ENCODE measurements at places on chromosomes 1 and 21.

DNA sequence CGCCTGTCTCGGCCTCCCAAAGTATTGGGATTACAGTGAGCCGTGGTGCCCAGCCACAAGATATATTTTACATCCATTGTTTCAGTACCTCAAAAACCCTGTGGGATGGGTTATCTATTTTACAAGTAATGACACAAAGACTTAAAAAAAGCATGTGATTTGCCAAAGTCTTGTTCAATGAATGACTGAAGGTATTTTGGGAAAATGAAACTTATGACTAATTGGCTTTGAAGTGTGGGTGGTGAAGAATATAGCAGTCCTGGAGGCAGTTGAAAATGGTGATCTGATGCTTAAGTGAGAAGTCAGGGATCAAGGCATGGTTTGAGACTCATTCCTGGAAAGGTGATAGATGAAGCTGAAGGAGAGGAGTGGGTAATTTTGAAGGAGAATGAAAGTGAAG lies 3.0 kb downstream of the SWT1 start:
- DNase-seq: no peak

GRCh38 chr1:178798232-178798861 lies 72.5 kb downstream of the ANGPTL1 start:
- DNase-seq: no peak

DNA sequence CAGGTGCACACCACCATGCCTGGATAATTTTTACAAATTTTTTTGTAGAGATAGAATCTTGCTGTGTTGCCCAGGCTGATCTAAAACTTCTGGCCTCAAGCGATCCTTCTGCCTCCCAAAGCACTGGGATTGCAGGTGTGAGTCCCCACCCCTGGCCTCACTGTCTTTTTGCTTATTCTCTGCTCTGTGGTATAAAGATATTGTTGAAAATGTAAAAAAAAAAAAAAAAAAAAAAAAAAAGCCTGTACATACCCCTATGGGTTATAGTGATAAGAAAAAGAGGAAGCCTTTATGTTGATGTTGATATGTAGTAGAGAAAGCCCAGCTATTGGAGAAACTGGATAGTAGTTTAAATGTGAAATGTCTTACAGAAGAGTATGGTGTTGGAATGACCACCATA lies 125.8 kb downstream of the XPR1 start:
- no peak for DNase-seq

- no peak for DNase-seq
These were observed 89.1 kb upstream of the IVNS1ABP start for GRCh38 chr1:185406006-185406690.

GRCh38 chr1:63590166-63590560 lies 3.0 kb upstream of the PGM1 start:
- DNase-seq: no peak

DNA sequence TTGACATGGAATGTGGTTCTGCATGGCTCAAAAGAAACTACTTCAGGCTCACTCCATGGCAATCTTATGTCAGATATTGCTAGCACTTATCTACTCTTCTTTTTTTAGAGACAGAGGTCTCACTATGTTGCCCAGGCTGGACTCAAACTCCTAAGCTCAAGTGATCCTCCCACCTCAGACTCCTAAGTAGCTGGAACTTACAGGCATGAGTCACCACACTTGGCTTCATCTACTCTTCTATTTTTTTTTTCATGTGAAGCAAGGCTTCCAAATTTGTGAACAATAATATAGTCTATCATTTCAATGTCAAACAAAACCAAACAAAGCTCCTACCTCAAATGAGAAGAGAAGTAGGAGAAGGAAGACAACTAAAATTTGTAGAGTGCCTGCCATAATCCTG lies 7.5 kb upstream of the PSEN2 start:
- no peak for DNase-seq

- peak; percentile 29 for DNase-seq
These were observed 23.5 kb downstream of the ASB17 start for GRCh38 chr1:75908717-75909152.

DNA sequence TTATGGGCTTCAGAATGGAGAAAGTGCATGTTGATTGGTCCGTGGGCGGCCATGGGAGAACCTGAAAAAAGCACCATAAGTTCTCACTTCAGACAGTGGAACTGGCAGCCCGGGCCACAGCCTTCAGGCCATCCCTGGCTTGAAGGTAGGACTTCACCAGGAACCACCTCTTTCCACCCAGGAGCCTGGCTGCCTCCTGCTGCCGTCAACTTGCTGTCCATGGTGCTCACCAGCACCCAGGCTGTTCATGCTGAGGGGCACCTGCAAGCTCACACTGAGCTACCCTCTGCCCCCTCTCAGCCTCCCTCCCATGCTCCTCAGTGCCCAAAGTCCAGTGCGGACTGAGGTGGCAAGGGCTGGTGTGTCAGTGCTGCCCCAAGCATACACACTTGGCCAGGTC lies 12.9 kb upstream of the FNBP1L start:
- DNase-seq: no peak

- peak; percentile 35 for DNase-seq
These were observed 2.9 kb upstream of the CCN1 start for GRCh38 chr1:85577419-85578320.

DNA sequence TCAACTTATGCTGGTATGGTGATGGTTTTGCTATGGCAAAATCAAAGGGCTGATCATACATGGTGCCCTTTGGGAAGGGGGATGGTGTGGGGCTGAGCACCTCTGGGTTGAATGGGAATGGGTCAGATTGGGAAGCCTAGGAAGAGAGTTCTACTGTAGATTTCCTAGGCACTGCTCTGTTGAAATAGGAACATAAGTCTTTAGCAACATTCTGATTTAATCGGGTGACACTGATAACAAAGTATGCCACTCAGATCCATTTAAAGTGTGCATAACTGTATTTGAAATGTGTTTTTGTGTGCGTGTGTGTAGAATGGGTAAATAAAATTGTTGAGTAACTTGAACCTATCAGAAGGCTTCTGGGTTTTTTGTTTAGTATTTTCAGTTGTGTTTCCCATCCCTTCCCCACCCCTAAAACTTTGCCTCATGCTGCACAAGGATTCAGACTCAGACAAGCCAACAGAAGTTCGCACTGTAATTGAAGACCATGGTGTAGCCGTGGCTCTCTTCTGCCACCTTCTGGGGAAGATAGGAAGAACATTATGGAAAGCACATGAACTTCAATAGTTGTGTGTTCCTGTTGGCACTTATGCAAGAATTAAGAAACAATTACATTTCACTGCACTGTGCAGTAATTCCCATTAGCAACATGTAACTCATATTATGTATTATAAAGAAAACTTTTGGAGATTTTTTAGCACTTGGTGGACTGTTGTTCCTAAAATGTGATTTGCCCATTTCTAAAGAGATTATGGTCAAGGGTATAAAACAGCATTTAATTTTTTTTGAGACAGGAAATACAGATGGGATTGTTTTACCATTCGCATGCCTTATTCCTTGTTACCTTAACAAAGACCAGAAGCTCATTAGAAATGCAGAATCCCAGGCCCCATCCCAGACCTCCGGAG lies 10.9 kb upstream of the C4BPB start:
- DNase-seq: peak; percentile 59

GRCh38 chr1:53586765-53587164 lies 127.6 kb downstream of the DMRTB1 start:
- peak; percentile 5 for DNase-seq

DNA sequence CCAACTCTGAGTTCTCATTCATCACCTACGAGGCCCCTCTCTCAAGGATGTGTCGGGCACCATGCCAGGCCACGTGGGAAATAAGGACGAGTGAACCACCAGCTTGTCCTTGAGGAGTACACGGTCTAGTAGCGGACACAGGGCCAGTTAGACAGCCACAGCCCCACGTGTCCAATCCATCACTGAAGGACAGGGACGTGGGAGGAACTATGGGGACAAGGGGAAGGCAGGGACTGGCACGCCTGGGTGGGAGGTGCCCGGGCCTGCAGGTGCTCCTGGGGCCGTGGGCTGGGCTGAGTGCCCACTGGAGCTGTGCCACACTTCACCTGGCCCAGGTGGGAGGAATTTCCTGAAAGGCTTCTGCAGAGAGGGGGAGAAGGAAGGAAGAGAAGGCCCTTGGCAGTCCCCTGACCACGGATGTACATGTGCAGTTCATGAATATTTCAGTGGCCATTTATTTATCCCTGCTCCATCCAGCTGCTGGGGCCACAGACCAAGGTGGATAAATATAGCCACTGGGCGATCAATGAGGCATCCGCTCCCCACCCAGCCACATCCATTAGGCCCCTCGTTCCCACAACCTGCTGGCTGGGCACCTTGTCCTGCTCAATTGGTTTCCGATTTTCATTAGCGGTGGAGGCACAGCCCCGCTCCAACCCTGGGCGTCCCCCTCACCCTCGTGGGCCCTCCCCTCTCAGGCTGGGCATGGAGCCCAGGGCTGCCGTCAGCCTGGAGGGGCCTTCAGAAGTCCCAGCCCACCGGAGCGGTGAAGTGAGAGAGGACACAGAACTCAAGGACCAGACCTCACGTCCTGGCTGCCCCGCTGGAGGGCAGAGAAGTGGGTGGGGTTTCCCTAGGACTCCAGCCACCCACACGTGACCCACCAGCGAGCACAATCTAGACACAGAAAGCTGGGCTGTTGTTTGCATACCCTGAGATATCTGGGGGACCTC lies 59.5 kb downstream of the CASZ1 start:
- no peak for DNase-seq

GRCh38 chr1:168799927-168800605 lies 71.1 kb upstream of the DPT start:
- DNase-seq: no peak

DNA sequence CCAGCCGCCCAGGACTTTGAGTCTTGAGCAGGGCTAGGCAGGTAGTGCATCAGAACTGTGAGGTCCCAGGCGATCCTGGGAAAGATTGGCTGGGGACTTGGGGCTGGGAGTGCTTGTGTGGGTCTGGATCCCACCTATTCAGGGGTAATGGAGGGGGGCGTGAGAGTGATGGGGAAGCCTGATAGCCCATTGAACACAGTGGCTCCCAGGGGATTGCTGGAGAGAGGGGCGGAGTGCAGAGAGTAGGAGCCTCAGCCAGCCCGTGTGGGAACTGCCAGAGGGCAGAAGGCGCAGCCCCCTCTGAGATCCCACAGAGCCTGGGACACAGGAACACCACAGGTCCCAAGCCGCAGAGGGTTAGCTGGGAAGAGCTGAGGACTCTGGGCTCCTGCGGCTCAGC lies 19.3 kb upstream of the PDZK1IP1 start:
- no peak for DNase-seq

DNA sequence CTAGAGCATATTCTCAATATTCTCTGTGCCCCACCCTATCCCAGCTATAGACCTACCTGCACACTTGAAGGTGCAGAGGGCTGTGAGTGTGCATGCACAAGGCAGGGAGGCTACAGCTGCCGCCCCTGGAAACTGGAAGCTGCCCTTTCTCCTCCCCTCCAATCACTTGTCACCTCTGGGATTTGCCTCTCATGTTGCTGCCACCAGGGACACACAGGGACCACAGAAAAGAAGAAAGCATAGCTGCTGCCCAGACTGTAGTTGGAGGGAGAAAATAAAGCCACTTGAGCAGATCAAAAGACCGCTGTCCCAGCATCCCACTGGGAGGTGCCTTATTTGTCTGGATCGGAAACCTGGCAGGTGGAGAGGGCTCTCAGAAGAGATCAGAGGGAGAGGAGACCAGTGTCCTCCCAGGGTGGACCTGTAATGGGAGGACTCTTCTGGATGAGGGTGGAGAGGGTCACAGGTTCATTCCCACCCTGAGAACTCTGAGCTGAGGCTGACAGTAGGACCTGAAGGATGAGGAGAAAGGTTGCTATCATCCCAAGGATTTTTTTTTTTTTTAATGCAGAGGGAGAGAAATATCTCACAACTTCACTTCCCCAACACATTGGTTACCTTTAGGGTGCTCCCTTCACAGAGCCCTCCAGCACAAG lies 7.6 kb upstream of the INPP5B start:
- DNase-seq: no peak

- DNase-seq: no peak
These were observed 13.8 kb downstream of the KAZN start for GRCh38 chr1:14612256-14612655.

- no peak for DNase-seq
These were observed 38.8 kb downstream of the WDR4 start for GRCh38 chr21:42840411-42841155.

DNA sequence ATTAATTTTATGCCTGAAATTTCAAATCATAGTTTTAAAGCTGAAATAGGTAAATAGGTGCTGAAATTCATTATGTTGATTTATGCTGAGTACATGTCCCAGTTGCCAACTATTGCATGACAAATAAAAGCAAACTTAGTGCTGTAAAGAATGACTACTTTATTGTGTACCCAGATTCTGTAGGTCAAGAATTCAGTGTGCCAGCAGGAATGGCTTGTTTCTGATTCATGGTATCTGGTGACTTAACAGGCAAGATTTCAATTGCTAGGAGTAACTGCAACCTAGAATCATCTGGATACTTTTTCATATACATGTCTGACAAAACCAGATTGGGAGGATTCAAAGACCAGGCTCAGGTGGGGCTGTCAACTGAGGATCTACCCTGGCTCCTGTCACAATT lies 678.4 kb upstream of the ADAMTS5 start:
- DNase-seq: no peak

GRCh38 chr1:162080472-162081015 lies 11.1 kb downstream of the NOS1AP start:
- no peak for DNase-seq

GRCh38 chr21:42836767-42837301 lies 42.5 kb downstream of the WDR4 start:
- peak; percentile 18 for DNase-seq

GRCh38 chr1:80776266-80776665 lies 1024.5 kb upstream of the ADGRL2 start:
- DNase-seq: no peak

GRCh38 chr1:70963374-70963773 lies 84.2 kb downstream of the PTGER3 start:
- DNase-seq: no peak

DNA sequence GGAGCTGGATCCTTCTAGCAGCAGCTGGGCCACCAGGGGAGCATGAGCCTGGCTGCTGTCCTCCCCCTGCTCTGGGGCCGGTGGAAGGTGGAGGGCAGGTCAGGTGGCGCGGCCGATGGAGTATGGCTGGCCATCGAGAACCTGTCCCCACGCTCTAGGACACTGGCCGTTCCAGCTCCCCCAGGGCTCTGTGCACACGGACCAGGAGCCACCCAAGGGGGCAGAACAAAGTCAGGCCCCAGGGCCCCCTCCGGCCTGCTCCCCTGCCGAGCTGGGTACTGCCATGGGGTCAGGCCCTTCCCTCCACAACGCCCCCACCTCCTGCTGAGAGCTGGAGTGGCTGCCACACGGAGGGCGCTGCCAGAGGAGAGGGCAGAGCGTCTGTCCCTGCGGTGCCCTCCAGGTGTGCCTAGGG lies 4.5 kb upstream of the PLCH2 start:
- no peak for DNase-seq

GRCh38 chr1:18599086-18599485 lies 31.6 kb upstream of the PAX7 start:
- peak; percentile 79 for DNase-seq

GRCh38 chr1:191026828-191027227 lies 549.2 kb upstream of the BRINP3 start:
- no peak for DNase-seq

- DNase-seq: no peak
These were observed 4.8 kb upstream of the ATP1A1 start for GRCh38 chr1:116368241-116368640.

Data from SK-N-SH (cell line).